ENCODE measurements at places on chromosomes 7 and 10.

DNA sequence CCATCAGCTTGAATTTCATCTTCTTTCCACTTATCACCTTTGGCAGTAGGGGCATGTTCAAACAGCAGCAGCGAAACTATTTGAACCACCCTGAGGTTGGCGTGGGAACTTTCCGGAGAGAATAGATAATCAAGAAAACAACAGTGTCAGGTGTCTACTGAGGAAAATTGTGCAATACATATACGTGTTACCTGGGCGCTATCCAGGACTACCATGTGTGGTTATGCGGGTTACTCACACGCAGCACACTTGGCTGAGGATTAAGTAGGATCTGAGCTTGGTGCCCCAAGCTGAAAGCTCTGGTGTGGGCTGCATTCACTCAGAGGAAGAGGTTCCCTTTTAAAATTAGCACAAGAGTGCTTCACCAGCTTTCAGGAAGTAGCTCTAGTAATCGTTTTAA lies 8.8 kb upstream of the ABI1 start:
- DNase-seq: no peak

- no peak for DNase-seq
Observed at GRCh38 chr10:57692255-57692980, 575.3 kb downstream of the IPMK start.

- no peak for DNase-seq
Observed at GRCh38 chr10:54477738-54478137, 323.3 kb downstream of the PCDH15 start.

DNA sequence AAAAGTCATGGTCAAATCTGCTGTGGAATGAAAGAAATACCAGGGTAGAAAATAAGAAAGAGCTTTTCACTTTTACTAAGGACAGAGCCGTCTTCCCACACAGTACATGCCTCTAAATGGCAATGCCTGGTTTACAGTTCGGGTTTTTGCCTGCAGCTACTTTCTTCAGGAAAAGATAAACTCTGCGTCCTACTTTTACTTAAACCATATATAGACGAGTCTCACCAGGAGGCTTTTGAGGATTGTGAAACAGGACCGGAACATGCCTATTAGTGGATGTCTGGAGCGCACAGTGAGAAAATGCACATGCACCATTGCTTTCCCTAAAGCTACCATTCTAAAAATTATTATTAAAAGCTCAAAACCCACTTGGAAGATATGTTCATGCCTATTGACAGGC lies 70.5 kb downstream of the KLF6 start:
- DNase-seq: no peak

DNA sequence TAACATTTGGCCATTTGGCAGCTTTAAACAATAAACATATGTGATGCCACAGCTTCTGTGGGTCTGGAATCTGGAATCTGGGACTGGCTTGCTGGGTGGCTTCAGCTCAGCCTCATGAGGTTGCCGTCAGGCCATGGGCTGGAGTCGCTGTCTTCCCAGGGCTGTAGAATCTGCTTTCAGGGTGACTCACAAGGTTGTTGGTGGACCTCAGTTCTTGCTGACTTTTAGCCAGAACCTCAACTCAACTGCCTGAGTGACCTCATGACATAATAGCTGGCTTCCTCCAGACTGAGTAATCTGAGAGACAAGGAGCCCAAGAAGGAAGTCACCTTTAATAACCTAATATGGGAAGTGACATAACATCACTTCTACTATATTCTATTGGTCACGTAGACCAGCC lies 44.6 kb upstream of the TSPAN13 start:
- no peak for DNase-seq

- DNase-seq: no peak
Observed at GRCh38 chr10:42990016-42990720, 86.7 kb upstream of the RET start.

DNA sequence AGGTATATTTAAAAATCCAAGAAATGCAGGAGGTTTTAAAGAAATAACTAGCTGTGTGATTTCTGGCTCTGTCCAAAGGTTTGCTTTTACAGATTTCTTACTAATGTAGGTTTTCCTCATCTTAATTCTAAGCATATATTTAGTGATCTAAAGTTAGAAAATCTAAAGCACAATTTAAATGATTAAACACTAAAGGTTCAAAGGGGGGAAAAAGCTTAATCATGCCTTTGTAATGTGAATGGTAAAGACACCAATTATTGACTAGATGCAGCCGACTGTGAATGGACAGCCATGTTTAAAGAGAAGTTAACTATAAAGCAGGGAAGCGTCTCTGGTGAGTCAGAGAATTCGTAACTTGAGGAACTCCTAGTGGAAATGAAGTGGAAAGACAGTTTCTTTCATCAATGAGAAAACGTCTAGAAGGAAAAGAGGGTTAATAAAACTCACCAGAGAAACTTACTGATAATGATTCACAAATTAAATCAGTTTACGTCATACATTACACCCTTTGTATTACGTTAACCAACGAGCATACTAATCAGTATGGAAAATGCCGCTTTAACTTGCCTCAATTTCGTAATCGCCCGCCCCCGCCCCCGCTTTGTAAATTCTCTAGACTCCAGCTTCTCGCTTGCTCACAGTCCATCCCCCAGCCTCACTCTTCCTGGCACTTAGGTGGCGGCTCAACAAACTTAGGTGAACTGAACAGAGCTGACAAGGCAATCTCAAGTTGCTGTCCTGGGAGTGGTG lies 1.1 kb upstream of the HBP1 start:
- no peak for DNase-seq

GRCh38 chr7:108000875-108001763 lies 1.8 kb downstream of the LAMB1 start:
- no peak for DNase-seq

- DNase-seq: no peak
Observed at GRCh38 chr10:59801171-59801570, 47.9 kb upstream of the MRLN start.

GRCh38 chr7:99456288-99456687 lies 9.7 kb downstream of the ATP5MF start:
- DNase-seq: no peak

GRCh38 chr7:6442114-6442513 lies 5.6 kb downstream of the DAGLB start:
- no peak for DNase-seq

DNA sequence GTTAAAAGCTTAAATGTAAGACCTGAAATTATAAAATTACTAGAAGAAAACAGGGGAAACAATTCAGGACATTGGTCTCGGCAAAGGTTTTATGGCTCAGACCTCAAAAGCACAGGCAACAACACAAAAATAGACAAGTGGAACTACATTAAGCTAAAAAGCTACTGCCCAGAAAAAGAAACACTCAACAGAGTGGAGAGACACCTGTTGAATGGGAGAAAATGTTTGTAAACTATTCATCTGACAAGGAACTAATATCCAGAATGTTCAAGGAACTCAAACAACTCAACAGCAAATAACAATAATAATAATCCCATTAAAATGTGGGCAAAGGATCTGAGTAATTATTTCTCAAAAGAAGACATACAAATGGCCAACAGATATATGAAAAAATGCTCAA lies 170.4 kb downstream of the FRMD4A start:
- no peak for DNase-seq

- DNase-seq: no peak
Observed at GRCh38 chr10:31146491-31147209, 115.0 kb upstream of the ZNF438 start.

- no peak for DNase-seq
Observed at GRCh38 chr7:108454674-108455550, 1.3 kb downstream of the NRCAM start.

GRCh38 chr7:121519548-121520521 lies 123.7 kb upstream of the FAM3C start:
- DNase-seq: no peak

GRCh38 chr10:69214666-69215131 lies 5.4 kb upstream of the HKDC1 start:
- DNase-seq: no peak

- DNase-seq: no peak
Observed at GRCh38 chr10:125149680-125150047, 10.7 kb downstream of the CTBP2 start.

GRCh38 chr10:43222210-43222720 lies 44.6 kb downstream of the RASGEF1A start:
- DNase-seq: no peak

DNA sequence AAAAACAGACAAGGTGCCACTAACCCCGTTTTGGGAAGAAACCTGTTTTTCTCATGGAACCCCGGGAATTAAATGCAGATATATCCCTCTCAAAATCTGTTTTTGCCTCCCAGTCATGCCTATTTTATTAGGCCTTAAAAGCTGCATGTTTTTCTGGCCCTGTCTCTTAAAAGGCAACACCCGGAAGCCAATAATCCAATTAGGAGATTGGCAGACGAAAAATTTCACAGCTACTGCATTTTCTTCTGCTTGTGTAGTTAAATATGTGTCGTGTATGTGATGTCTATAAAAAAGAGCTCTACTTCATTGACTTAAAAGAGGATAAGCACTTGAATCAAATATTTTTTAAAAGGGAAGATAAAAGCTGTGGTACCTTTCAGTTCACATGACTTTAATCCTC lies 31.9 kb upstream of the OPTN start:
- DNase-seq: no peak

DNA sequence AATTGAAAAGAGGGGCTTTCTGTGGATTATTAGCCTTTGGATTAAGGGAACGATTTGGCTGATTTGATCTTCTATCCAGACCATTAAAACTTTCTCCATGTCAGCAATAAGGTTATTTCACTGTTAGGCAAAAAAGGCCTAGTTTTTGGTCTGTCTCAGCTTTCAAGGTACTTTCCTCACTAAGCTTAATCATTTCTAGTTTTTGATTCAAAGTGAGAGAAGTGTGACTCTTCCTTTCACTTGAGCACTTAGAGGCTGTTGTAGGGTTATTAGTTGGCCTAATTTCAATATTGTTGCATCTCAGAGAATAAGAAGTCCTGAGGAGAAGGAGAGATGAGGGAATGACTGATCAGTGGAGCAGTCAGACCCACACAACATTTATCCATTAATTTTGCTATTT lies 596.0 kb upstream of the TPK1 start:
- no peak for DNase-seq

DNA sequence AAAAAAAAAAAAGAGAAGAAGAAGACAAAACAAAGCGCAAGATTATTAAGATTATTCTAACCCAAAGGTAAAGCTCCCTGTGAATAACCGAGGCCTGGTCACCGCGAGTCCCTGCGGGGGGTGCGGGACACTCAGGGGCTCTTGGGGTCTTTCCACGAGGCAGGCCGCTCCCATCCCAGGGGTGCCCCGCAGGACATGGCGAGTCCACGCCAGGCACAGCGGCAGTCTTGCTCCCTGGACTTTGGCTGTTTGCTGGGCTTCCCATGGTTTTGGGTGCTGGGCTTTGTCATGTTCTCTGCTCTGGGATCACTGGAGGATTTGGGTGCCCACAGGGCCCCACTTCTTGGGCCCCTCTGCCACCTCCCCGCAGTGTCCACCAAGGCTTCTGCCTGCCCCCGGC lies 137.4 kb upstream of the TCERG1L start:
- no peak for DNase-seq

DNA sequence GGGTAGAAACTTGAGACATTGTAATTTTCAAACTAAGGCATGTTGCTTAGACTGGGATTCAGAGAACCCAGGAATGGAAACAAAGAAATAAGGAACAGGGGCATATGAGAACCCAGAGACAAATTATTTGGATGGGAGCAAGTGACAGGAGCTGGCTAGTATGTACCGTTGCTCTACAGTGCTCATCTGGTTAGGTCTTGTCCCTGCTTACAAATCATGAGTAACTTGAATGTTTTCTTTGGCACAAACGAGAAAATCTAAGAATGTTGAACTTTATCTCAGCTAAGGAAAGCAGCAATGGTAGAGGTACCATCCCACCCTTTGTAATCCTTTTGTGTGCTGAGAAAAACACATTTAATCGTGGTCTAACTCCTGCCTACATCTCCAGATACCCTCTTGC lies 116.0 kb upstream of the IMMP2L start:
- no peak for DNase-seq

DNA sequence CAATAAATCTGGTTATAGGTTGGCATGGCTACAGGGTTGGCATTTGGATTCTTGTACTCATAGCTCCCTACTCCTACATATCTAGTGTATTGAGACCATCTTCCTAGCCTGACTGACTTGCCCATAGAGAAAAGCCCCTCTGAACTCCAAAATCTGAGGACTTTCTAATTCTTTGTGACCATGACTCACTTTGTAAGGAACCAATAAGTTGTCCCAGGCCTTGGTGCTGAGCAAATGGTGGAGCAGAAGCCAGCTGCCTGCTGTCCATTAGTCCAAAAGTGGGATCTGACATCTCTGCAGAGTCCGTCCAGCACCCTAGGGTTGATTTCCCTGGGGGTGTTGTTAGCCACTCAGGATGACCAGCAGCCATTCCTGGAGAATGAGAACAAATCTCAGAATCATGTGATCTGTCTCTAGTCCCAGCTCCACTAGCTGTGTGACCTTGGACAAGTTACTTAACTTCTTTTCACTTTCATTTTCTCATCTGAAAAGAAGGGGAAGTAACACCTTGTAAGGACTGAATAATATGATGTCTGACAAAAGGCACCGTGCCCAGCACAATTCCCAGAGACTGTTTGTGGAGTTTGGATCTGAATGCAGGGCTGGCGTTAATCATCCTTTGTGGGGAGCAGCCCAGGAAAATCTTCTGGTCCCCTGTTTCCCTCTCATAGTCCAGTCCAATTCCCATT lies 44.1 kb downstream of the MTURN start:
- DNase-seq: no peak

DNA sequence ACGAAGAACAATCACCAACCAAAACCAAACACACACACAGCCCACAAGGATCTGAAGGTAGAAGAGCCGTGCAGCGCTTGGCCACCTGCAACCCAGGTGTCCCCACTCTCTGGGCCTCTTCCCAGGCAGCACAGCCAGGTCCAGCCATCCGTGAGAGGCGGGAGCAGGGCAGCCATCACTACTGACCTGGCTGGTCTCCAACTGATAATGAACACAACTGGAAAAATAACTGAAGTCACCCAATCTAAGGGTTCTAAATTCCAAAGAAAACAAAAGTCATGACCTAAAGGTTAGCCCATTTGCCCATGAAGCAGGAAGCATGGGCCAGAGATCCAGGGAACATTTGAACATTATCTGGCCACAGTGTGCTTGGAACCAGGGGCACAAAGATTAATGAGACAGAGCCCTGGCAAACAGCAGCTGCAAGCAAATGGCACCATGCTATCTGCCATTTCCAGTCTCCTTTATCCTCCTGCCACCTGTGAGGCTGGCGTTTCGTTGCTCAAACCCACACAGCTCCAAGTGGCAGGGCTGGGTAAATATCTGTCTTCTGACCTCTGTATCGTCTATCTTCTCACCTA lies 207.9 kb downstream of the TNS3 start:
- DNase-seq: no peak

GRCh38 chr10:31644931-31645633 lies 283.5 kb downstream of the ARHGAP12 start:
- no peak for DNase-seq

DNA sequence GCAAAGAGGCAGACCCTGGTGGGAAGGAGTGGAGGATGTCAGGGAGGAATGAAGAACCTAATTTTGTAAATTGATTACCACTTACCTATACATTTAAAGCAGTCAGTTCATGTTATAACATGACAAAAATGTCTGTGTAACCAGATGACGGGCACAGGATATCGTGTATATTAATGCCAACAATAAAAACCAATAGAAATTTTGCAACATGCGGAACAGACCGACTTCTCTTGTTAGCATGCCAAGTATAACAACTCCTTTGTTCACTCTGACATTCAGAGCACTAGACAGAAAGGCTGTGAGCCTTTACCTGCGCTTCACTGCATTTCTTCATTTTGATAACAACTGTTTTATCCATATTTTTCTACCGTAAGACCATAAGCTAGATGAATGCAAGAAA lies 29.9 kb downstream of the CDK6 start:
- DNase-seq: no peak

- no peak for DNase-seq
Observed at GRCh38 chr10:3056280-3057037, 10.9 kb upstream of the PFKP start.

- no peak for DNase-seq
Observed at GRCh38 chr10:106380706-106381105, 783.8 kb downstream of the SORCS1 start.

All from stimulated activated CD4-positive, alpha-beta T cell treated with anti-CD3 and anti-CD28 coated beads, Interleukin-1b, Interleukin-23, amount 100 ng/mL, for 1 hour (primary cell).